ENCODE measurements at places on chromosomes 5 and 9.

DNA sequence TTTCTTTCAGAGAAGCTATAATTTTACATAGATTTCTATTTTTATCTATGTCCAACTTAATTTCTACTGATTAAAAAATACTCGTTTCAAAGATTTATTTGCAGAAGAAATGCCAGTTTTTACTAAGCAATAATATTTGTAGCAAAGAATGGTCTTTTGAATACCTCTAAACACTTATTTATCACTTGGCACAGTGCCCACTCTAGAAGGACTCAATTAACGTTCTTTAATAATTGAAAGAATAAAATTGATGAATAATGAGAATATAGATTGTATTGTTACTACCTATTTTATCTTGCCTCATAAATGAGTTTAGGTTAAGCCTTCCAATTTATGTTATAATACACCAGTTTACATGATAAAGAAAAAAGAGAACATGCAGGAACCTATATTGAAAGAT lies 889.7 kb upstream of the CDH9 start:
- DNase-seq: no peak

DNA sequence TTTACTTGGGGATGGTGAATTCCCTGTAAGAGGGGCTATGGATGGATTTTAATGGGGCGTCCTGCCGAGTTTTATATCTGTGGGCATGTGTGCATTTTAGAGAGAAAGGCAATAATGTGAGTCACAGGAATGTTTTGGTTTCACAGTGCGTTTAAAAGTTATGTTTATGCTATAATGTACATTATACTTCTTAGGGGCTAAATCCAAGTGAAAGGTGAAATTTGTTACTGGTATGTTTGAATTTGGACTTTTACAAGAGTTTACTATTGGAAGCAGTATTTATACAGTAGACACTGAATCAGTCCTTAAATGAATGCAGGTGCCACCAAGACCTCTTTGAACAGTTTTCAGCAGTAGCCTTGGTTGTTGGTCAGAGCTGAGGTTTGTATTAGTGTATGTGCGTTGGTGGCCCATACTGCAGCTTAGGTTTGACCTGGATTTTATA lies 5.6 kb downstream of the JMY start:
- DNase-seq: no peak

GRCh38 chr5:9536717-9537116 lies 9.2 kb downstream of the SEMA5A start:
- no peak for DNase-seq

GRCh38 chr5:107558823-107559375 lies 111.8 kb downstream of the EFNA5 start:
- no peak for DNase-seq

- DNase-seq: no peak
Measured at GRCh38 chr9:68640421-68641089, 64.5 kb upstream of the PIP5K1B start.

- DNase-seq: no peak
Measured at GRCh38 chr9:126420643-126421564, 94.3 kb downstream of the MVB12B start.

GRCh38 chr5:14855366-14855765 lies 16.2 kb downstream of the ANKH start:
- DNase-seq: no peak

DNA sequence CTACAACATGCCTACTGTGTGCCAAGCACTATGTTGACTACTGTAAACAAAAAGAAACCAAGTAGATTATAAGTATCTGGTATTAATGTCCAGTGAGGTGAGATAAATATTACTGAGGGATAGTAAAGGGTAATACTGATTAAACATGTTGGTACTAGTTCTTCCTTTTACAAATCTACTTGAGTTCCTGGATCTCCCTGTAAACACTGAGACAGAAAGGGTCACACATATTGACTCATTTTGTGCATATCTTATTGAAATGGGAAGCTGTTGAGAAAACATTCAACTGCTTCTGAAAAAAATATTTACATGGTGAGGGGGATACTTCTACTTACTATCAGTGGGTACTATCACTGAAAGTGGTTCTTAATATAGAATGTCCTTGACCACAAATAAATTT lies 24.3 kb downstream of the EFNA5 start:
- DNase-seq: no peak

DNA sequence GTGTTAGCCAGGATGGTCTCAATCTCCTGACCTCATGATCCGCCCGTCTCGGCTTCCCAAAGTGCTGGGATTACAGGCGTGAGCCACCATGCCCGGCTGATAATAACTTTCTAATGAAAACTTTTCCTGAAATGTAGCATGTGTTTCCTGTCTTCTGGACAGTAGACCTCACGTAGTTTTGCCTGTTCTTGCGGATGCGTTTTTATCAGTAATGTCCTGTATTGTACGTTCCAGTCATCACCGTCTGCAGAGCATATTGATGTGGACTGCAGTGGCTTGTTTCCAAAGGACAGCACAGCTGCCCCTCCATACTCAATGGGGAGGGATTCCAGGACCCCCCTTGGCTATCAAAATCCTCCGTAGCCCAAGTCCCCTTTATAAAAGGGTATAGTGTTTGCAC lies 12.8 kb downstream of the EXOC3 start:
- DNase-seq: no peak

DNA sequence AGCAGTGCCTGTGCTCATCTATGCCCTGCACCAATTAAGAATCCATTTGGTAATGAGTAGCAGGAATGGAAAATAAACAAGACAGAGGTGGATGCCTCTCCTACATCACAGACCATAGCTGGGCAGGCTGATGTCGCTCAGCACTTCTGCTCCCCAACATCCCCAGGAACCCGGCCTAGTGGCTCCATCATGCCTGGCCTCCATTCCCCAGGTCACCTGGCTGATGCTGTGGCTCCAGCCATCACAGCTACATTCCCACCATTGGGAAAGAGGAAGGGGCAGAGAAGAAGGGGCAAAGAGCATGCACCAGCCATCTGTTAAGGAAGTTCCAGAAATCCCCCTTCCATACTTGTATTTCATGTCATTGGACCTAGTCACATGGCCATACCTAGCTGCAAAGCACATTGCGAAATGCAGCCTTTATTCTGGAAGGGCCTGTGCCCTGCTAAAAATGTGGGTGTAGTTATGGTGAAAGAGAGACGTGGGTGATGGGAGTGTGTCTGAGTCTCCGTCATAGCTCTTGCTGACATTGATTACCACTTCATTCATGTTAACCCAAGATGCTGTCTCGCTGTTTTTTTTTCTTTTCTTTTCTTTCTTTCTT lies 86.1 kb upstream of the ADAMTS2 start:
- DNase-seq: no peak

DNA sequence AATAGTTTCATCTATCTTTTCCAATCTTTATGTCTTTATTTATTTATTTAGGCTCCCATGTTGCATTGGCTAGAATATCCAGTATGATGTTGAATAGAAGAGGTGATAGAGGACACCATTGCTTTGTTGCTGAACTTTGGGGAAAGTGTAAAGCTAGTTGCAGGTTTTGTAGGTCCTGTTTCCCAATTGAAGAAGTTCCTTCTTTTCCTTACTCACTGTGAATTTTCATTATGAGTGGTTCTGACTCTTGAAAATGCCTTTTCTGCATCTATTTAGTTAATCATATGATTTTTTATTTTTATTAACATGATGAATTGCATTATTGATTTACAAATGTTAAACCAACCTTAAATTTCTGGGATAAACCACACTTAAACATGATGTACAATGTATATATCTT lies 58.9 kb upstream of the NR3C1 start:
- no peak for DNase-seq

- no peak for DNase-seq
Measured at GRCh38 chr5:179265514-179266290, 79.6 kb downstream of the ADAMTS2 start.

DNA sequence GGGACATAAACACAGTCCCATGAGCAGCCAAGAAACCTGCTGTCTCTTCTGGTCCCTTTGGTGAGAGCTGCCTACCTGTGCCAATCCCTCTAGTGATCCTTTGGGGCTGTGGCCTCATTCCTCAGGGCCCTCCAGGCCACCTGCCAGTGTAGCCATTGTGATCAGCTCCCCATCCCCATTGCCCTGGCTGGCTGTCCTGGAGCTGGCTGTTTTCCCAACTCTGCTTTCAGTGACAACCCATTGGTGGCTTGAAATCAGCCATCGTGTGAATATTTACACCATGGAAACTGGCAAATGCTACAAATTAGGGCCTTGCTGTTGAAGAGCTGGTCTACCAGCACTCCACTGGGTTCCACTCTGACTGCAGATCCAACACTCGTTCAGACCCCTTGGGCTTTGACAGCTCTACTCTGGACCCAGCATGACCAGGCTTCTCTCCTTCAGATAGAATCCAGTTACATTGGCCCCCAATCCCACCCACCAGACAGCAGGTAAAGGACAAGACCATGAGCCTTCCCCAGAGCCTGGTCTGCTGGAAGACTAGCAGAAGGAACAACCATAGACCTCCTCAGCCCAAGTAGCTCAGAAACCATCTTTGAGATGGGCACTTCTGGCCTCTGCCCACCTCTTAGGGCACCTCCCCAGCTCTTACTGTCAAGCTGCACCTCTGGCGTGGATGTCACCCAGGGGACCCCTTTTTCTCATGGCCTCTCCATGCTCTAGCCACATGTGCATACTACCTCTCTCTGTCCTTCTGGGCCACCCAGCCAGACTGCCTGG lies 69.2 kb upstream of the NEK6 start:
- peak; percentile 21 for DNase-seq

- DNase-seq: no peak
Measured at GRCh38 chr5:10786835-10787234, 25.8 kb upstream of the DAP start.

- DNase-seq: no peak
Measured at GRCh38 chr9:129848712-129849441, 13.6 kb downstream of the USP20 start.

DNA sequence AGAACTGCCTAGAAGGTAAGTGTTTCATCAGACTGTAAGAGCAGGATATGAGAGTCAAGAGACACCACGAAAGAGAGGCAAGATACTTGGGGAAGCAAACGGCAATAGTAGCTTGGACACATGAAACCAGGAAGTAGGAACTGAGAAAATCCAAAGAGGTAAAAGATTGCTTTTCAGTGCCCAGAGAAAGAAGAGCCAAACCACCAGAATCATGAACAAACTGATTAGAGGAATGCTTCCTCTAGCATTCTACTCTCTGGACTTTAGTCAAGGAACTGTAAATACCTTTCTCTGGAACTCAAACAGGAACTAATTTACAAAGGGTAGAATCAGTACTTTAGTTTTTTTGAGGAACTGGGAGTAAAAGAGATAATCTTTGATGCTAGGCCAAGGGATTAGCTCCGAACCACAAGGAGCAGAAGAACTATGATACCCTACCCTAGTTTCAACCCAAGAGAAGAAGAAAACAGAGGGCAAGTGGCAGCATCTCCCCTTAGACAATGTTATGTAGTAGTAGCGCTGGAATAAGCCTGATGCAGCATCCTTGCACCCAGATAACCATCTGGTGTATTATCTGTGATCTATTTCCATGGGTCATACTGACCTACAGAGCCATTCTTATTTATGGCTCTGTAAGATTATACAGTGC lies 41.3 kb downstream of the EFCAB9 start:
- no peak for DNase-seq

- peak; percentile 62 for DNase-seq
Measured at GRCh38 chr5:154850255-154851062, at the start of gene FAXDC2. Gene FAXDC2, minus strand, starts transcription at chr5:154850603. Its CDS starts 12,425 bp downstream, at chr5:154838178.

DNA sequence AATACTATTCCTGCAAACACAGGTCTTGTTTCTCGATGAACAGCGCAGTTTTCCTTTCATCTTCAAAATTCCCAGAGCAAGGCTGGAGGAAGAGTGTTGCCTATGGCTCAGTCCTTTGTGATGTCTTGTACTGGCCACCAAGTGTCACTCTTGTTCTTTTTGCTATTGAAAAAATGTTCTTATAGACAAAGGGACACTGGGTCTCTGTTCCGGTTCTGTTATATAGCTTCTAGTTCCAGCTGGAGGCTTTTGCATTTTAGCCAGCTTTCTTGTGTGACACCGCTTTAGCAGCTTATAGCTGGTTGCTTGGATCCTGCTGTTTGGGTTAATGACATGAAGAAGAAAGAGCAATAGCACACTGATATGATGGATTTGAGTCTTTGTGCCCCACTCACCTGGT lies 343.7 kb upstream of the KCNN2 start:
- no peak for DNase-seq

- DNase-seq: no peak
Measured at GRCh38 chr5:127959152-127959764, 124.3 kb upstream of the SLC12A2 start.

GRCh38 chr5:41649659-41650058 lies 139.3 kb upstream of the PLCXD3 start:
- DNase-seq: no peak

- DNase-seq: no peak
Measured at GRCh38 chr9:70534061-70534460, 119.6 kb upstream of the KLF9 start.

DNA sequence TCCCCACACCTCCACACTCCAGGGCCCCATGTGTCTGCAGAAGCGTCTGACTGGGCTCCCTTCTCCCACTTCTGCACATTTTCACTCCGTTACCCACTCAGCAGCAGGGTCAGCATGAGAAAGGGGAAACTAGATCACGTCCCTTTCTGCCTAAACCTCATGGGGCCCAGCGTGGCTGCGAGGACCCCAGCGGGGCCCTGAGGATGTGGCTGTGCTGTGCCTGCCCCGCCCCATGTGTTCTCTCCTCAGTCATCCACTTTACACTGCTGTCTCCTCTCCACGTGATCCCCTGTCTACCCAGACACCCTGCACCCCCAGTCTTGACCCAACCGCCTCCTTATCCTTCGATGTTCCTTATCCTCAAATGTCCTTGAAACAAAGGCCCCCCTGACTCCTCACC lies 59.8 kb upstream of the OTULINL start:
- DNase-seq: peak; percentile 35

GRCh38 chr5:10672146-10673016 lies 88.7 kb downstream of the DAP start:
- DNase-seq: no peak

- DNase-seq: no peak
Measured at GRCh38 chr9:130830231-130830760, 4.8 kb upstream of the ABL1 start.

- DNase-seq: no peak
Measured at GRCh38 chr5:58451732-58452565, 7.9 kb downstream of the PLK2 start.

DNA sequence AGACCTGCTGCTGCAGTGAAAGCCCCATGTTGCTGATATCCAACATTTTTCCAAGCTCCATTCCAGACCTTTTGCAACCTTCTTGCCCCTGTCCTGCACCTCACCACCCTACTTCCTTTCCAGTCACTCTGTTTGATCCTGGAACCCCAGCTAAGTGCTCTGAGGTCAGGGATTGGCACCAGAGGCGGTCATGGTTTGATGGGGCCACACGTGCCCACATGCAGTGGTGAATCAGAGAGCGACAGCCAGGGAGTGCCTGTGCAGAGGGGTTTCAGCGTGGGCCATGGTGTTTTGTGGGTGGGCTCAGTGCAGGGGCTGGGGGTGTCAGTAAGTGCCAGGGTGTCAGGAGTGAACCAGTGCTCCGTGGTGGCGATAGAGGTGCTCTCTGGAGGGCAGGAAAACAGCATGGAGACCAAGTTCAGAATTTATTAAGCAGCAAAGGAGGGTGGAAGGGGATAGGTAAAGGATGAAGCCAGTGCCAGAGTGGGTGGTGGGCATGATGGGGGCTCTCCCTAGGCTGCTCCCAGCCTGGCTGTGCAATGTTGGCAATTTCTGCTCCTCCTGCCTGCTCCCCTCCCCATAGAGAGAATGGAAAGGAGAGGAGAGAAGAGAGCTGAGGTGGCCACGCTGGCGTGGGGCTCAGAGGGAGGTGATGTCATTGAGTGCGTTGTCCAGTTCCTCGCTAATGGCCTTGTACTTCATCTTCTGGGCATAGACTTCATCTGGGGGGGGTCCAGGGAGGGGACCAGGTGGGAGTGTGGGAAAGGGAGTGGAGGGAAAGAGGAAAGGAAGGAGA lies 7.0 kb downstream of the TPM2 start:
- DNase-seq: no peak

All from nucleus accumbens (tissue), 56 donors.